Stimulated activated CD4-positive, alpha-beta T cell treated with anti-CD3 and anti-CD28 coated beads, Interleukin-1b, Interleukin-23, amount 100 ng/mL, for 24 hours (primary cell): ENCODE measurements at places on chromosomes 5 and 9.

GRCh38 chr9:713091-713490 lies 128.4 kb upstream of the DMRT1 start:
- DNase-seq, result no peak

GRCh38 chr5:93572608-93573353 lies 8.2 kb downstream of the NR2F1-AS1 start:
- no peak for DNase-seq

GRCh38 chr5:54518146-54518817 lies 723 bp downstream of the SNX18 start:
- DNase-seq, result peak; percentile 21

GRCh38 chr9:98860871-98861293 lies 53.4 kb downstream of the GALNT12 start:
- no peak for DNase-seq

DNA sequence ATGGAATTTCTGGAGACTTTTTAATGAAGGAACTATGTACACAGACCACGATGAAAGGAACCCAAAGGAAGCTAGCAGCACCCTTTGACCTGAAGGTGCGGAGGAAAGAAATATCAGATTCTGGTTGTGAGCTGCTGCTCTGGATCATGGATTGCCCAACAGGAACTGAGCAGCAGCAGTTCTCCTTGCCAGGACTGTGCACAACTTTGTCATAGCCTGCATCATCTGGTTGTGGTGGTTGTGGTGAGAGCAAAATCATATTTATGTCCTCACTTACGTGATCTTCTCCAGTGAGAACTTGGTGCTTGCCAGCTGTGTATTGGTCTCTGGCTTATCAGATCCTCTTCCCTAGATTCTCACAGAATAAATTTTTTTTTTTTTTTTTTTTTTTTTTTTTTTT lies 70.7 kb upstream of the LPAR1 start:
- DNase-seq, result no peak
